Upper lobe of left lung (tissue), 6 donors: ENCODE measurements at places on chromosomes 4 and X. TPM values are rescaled to one million over a fixed set of nuclear protein-coding genes. Genes with fewer than 3 reads are reported as not detected.

Gene RNF175
- total RNA-seq: not detected

GRCh38 chr4:8085491-8086117 lies 73.0 kb downstream of the ABLIM2 start:
- H3K27me3 ChIP-seq: no peaks in the 10 kb centered on the region
- H3K27ac ChIP-seq: no peak overlapping the region
- DNase-seq: no peak
- H3K4me1 ChIP-seq: no peaks in the 10 kb centered on the region
- H3K4me3 ChIP-seq: no peak overlapping the region
- no peaks in the 10 kb centered on the region for H3K36me3 ChIP-seq

GRCh38 chrX:9897761-9898161 lies 69.4 kb upstream of the CLDN34 start:
- no peaks in the 10 kb centered on the region for H3K4me1 ChIP-seq
- no peak overlapping the region for H3K4me3 ChIP-seq
- H3K27me3 ChIP-seq: no peaks in the 10 kb centered on the region
- peaks cover 6% of the 10 kb centered on the region for H3K36me3 ChIP-seq
- DNase-seq: no peak

DNA sequence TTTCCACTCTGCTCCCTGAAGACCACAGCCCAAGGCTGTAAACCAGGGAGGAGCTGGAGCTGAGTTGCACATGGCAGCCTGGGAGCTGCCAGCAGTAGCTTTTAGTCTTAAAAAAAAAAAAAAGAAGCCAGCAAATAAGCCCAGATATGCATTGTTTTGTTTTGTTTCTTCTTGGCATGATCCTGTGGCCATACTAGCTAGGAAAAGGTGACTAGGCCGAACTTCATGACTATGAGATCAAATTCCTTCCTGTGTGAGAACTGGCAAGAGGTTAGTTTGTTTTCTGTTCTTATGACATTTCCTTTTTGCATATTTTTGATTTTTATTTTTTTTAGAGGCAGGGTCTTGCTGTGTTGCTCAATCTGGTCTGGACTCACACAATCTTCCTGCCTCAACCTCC lies 323.3 kb downstream of the DCTD start:
- H3K27me3 ChIP-seq: no peaks in the 10 kb centered on the region
- no peak overlapping the region for H3K4me3 ChIP-seq
- no peaks in the 10 kb centered on the region for H3K4me1 ChIP-seq
- no peak overlapping the region for H3K27ac ChIP-seq

DNA sequence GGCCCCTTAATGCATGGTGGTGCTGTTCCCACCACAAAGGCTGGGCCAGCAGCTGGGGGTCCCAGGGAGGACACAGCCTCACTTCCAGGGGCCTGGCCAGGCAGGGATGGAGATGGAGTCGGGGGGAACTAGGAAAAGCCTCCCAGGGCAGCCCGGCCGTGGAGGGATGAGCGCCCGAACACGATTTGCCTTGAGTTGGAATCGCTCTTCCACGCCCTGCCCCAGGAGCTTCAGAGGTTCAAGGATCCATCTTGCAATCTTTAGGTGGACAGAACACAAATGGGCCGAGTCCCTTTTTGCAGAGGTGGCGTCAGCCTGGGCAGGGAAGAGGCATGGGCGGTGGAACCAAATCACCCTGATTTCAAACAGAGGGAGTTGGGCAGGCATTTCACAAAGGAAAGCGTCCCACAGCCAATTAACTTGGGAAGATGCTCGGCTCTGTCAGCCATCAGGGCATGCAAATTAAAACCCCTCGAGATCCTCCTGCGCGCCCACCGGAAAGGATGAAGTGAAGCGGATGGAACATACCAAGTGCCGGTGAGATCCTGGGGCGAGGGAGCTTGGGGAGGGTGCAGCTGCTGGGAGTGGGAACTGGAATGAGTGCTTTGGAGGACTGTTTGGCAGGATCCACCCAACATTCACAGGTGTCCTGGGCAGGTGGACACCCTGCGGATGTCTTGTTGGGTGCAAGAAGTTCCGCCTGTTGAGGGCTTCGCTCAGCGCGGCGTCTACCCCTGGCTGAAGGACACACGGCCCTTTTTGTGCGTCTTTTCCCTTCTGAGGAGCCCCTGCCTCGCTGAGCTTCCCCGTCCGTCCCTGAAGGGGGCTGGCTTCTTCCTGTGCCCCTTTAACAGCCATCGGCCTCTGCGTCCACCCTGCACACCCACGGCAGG lies 75.7 kb downstream of the HTRA3 start:
- no peak overlapping the region for H3K4me3 ChIP-seq
- H3K27ac ChIP-seq: no peak overlapping the region
- H3K27me3 ChIP-seq: no peaks in the 10 kb centered on the region
- DNase-seq: no peak
- no peaks in the 10 kb centered on the region for H3K36me3 ChIP-seq
- H3K4me1 ChIP-seq: no peaks in the 10 kb centered on the region
